NCI-H526 (cell line): ENCODE measurements at places on chromosomes 3 and 15.
A peak's percentile ranks its signal among the peaks of the same experiment; 100 is the strongest.

DNA sequence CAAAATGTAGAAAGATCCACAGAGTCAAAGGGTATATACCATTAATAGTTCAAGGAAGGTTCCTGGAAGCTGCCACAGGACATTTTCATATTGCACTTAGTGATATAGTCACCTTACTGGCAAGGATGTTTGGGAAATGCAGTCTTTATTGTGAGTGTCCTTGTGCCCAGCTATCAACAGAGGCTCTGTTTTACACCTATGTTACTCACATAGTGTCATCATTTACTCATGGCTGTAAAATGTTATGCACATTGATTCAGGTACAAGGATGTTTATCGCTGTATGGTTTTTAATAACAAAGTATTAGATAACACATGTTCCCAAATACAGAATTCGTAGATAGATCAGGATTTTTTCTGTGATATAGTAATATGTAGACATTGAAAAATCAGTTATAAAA lies 50.9 kb downstream of the ZPLD1 start:
- DNase-seq, result no peak

DNA sequence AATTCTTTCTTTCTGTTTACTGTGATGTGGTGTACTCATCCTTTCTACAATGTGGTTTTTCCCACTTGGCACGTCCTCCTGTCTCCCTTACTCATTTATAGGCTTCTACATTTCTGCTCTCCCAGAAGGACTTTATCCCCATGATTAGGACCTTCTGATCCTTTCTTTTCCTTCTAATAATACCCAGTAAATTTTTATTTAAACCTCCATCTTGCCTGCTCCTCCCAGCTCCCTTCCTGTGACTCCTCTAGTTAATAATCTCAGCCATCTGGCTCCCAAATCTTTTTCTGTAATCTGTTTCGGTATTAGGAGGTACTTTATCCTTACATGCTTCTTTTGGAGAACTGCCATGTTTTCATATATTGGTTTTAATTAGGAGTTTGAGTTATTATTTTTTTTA lies 11.2 kb upstream of the P2RY1 start:
- DNase-seq, result no peak

- DNase-seq, result no peak
Observed at GRCh38 chr15:34501131-34501530, 63.5 kb upstream of the GOLGA8A start.

- DNase-seq, result no peak
Observed at GRCh38 chr15:29844290-29844903, 22.1 kb upstream of the TJP1 start.

- DNase-seq, result peak; percentile 41
Observed at GRCh38 chr3:139113231-139113992, 68.7 kb upstream of the PRR23C start.

- DNase-seq, result no peak
Observed at GRCh38 chr3:63478990-63479660, 173.3 kb upstream of the SNTN start.

DNA sequence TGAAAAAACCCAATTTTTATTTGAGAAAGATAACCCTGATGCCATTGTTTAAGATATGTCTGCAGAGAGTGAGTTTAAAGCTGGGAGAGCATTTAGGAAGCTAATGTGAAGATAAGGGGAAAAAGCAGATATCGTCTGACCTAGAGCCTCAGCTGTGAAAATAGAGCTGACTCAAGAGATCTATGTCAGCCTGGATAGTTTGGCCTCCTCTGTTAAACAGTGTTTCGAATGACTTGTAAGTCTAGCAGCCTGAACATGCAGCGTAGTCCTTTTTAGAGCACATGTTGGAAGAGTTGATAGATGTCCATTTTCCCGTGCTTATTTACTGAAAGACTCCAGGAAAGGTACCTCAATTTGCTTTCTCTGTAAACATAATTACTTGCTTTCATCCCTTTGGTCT lies 48.1 kb downstream of the ALCAM start:
- DNase-seq, result no peak

GRCh38 chr3:197368330-197368729 lies 69.9 kb upstream of the DLG1 start:
- no peak for DNase-seq

DNA sequence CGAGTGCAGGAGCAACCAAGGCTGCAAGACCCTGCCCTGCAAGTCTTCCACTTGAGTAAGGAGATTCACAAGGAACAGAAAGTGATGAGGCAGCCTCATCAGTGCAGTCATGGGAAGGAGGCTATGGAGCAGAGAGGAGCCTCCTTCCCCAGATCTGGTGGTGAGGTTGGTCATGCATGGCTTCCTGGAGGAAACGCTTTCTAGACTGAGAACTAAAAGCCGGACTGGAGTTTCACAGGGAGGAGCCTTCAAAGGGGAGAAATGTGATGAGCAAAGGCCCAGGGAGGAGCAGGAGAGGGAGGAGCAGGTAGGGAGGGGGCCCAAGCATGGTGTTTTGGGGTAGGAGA lies 139.9 kb downstream of the SRGAP3 start:
- no peak for DNase-seq

- no peak for DNase-seq
Observed at GRCh38 chr15:69861331-69862171, 236.2 kb downstream of the TLE3 start.

DNA sequence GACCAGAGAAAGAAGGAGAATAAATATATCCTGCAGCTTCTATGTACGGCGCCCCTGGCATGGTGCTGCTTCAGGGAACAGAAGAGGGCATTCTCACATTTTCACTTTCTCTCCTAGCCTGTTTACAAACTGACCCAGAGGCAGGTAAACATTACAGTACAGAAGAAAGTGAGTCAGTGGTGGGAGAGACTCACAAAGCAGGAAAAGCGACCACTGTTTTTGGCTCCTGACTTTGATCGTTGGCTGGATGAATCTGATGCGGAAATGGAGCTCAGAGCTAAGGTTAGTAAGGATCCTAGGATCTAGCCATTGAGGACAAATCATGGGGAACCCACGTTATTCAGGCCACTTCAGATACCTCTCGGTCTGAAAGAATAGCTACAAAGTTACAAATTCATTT lies 26.4 kb downstream of the HACD3 start:
- no peak for DNase-seq

GRCh38 chr3:32045091-32045915 lies 61.1 kb upstream of the GPD1L start:
- no peak for DNase-seq
